ENCODE measurements at places on chromosomes 2 and 18.
A peak's percentile ranks its signal among the peaks of the same experiment; 100 is the strongest.

- DNase-seq: no peak
Measured at GRCh38 chr2:120108749-120109148, 95.9 kb downstream of the EPB41L5 start.

GRCh38 chr2:156447761-156448160 is 11.6 kb downstream of the GPD2 start:
- no peak for DNase-seq

- no peak for DNase-seq
Measured at GRCh38 chr2:109210431-109211200, 81.6 kb downstream of the SH3RF3 start.

DNA sequence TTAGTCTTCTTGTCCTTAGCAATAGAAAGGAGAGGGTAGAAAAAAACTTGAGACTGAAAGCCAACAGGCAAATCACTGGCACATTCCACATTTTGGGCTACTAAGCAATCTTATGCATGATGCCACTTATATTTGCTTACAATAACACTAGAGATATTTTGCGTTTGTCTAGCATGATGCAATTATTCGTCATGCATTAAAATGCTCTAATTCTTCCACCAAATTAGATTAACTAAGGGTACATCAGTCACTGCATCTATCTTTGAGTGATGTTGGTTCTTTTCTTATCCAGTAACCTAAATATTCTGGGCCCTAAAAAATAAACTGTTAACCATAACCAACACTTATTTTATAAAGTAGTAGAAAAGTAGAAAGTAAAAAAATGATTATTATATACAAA is 1311.7 kb upstream of the CDH2 start:
- DNase-seq: no peak

DNA sequence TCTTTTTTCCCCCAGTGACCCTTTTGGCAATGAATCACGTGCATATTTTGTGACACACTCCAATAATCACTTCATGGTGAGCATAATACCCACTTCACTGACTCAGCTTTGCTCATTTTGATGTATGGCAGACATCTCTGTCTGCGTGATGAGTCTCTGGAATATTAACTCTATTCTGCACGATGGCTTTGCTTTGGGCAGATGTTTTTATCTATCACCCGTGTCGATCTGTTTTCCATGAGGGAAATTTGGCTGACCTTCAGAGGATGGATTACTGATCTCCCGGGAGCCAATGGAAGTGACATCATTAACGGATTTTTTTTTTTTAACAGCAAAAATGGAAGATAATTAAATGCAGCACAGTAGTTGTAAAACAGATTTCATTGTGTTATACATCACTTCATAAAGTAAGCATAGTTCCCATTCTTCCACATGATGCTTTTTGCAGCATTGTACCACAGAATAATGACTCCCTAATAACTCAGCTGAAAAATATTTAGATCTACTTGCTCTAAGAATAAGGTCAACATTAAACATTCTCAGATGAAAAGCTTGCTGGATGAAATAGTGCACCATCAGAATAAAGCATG is 29.8 kb downstream of the CDC42EP3 start:
- no peak for DNase-seq

GRCh38 chr2:136381722-136382633 is 264.0 kb upstream of the CXCR4 start:
- DNase-seq: peak; percentile 99

DNA sequence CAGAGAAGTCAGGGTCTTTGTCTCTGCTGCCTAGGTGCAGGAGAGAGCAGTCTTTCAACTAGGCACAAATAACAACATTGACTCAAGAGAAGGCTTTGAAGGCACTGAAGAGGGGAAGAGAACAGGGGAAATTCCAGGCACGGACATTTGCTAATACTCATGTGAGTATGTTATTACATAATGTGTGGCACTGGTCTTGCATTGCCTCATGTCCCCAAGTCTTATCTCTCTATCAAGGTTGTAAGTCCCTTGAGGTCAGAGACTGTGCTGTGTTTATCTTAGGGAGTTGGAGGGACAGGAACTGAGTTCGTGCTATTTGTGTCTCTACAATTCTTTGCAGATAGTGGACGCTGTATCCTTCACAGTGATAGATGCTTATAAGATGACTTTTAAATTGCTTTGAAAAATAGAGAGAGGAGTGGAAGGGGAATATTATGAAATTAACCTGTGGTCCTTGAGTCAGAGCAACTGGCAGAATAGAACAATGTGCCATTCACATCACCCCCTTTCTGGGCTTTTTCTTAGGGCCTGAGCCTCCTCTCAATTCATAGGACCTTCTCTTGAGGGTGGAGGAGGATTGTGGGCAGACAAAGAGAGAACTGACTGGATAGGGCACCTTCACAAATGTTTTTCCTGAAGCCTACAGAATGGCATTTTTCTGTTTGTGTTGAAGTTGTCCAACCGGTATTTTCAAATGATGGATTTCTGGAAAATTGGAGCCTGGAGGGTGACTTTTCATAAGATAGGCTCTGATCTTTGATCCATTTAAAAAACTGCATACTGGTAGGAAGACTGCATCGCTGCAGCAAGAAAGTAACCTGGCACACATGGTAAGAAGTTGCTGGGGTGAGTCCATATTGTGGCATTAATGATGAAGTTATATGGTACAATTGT is 96.6 kb upstream of the CXCR4 start:
- DNase-seq: no peak

DNA sequence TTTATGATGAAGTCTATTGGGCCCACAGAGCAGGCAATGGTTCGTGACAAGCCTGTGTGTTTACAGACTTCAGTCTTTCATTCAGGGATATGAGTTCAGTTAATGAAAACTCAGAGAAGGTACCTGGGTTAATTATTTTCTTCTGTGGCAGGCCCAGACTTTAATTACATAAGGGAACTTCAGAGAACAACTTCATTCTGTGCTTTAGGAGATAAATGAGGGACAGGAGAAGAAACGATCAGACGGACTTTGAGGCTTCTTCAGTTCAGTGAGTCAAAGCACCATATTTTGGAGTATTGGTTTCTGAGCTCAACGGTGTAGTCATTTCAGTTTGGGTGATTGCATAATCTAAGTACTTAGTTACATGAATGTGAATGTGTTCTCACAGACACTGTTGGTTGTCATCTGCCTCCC is 203.0 kb upstream of the KCNJ3 start:
- no peak for DNase-seq

GRCh38 chr18:48723837-48724236 is 185.0 kb downstream of the CTIF start:
- DNase-seq: no peak

GRCh38 chr2:239803766-239804115 is 221.4 kb downstream of the NDUFA10 start:
- no peak for DNase-seq

DNA sequence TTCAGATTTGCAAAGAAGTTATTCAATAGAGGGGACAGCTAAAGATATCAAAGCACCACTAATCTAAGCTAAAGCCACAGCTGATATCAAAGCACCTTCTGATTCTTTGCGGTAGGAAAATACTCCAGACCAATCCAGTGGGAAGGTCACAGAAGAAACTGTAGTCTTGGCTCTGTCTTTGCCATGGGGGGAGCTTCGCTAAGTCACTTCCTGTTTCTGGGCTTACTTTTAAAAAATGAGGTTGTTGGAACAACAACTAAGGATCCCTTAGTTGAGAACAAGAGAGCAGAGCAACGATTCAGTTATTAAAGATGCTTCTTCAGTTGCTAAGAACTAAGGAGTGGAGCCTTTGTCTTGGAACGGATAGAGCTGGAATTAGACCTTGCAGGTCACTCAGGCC is 12.2 kb downstream of the LPIN1 start:
- DNase-seq: no peak

- no peak for DNase-seq
Measured at GRCh38 chr2:53848062-53848461, 11.7 kb downstream of the GPR75 start.

- DNase-seq: no peak
Measured at GRCh38 chr2:46308629-46309028, 11.4 kb downstream of the EPAS1 start.

GRCh38 chr2:200814917-200815316 is 3.2 kb downstream of the BZW1 start:
- DNase-seq: no peak

DNA sequence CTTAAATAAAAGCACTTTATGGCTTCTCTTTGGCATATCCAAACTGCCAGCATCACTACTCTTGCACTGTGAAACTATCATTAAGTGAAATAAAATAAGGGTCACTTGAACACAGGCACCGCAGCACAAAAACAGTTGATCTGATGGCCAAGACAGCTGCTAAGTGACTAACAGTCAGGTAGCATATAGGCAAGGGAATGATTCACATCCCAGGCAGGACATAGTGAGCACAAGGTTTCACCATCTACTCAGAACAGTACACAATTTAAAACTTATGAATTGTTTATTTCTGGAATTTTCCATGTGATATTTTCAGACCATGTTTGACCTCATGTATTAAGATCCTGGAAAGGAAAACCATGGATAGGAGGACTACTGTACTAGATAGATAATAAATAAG is 214.2 kb downstream of the MREG start:
- DNase-seq: no peak

GRCh38 chr2:45776160-45776955 is 124.9 kb downstream of the PRKCE start:
- DNase-seq: no peak

DNA sequence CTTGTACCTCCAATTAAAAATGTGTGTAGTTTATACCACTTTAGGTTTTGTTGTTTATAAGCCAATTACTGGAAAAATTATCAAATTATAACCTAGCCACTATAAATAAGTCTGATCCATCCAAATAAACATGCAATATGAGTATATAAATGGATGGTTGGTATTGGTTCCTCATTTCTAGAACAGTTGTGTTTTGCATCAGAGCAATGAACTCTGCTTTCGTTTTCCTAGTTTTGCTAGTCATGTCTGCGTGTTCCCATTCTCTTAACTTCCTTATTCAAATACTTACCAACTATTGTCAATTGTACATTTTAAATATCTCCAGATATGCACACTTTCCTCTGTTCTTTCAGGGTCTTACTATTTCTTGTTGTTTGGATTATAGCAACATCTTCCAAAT is 641.7 kb downstream of the NR4A2 start:
- DNase-seq: no peak

DNA sequence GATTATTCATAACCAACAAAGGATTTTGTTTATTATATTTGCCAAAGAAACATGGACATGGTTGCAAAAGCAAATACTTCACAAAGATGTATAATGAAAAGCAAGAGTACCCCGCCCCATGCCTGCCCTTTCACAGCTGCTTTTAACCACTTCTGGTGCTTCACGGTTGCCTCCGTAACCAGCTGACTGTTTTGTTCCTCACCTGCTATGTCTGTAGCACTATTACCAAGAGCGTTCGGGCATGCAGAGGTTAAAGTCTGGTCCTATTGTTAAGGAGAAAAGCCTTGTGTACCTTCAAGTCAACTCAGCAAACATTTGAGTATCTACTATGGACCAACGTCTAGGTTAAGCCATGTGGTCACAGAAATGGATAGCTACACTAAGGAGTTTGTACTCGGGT is 115.2 kb upstream of the FOSL2 start:
- no peak for DNase-seq

DNA sequence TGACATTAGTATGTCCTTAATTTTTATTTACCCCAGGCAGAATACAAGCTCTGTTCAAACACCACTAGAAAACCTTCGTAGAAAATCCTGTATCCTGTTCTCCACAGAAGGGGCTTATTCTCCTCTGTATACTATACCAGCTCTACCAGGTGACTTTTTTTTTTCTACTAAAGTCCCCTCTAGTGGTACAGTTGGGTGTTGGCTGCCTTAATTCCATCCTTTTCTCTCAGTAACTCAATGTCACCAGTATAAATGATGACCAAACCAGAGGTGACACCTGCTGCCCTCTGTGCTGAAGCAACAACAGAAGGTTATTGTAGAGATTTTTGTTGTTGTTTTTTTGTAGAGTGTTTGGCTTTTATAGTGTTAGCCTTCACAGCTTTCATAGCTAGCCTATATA is 1322.0 kb downstream of the LRP1B start:
- DNase-seq: no peak

DNA sequence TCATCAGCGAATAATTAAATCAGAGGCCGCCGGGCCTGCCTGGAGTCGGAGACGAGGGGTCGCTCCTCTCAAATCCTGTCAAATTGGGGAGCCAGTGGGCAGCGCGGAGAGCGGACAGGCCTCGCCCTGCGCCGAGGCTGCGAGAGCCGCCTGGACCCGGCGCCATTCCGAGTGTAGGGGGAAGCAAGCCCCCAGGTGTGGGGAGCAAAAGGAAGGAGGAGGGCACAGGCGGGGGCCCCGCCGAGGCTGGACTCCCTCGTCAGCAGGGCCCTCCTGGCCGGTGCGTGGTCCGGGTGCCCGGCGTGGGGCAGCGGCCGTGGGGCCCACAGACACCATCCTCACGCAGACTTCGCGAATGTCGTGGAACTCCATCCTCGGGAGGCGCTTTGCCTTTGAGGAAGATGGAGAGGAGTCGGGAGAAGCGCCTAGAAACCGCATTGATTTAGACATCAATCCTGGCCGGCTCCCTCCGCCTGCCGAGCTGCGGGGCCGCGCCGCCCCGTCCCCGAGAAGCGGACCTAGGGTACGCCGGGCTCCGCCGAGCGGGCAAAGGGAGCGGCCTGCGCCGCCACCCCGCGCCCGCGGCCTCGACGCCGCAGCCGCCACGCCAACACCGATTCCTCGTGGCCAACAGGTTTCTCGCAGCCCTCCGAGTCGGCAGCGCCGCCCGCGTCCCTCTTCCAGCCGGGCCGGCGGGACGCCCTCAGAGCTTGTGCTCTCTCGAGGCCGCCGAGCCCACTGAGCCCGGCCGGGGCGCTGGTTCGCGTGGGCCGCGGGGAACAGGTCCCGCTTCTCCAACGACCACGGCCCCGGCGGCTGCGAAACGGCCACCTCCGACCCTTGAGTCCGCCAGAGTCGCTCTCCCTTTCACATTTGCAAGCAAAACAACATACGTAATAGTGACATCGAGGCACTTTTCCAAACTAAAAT is 6.7 kb upstream of the ONECUT2 start:
- no peak for DNase-seq

- no peak for DNase-seq
Measured at GRCh38 chr2:124663645-124663997, 638.5 kb downstream of the CNTNAP5 start.

GRCh38 chr2:57728691-57729090 is 317.9 kb upstream of the VRK2 start:
- no peak for DNase-seq

DNA sequence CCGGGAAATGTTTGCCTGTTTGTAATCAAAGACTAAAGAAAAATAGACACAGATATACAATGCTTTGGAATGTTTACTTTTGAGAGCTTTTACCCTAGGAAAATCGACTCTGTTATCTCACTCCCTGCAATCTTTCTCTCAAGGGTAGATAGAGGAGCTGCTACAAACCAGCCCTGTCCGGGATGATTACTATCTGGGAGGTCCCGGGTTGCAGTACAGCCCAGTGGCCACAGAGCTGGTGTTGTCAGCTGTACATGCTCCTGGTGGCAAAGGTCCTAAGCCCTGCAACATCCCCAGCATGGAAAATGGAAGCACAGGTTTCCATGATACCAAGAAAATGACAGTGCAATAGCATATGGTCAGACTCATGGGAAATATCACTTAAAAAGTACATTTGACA is 570.5 kb upstream of the SOX11 start:
- no peak for DNase-seq

DNA sequence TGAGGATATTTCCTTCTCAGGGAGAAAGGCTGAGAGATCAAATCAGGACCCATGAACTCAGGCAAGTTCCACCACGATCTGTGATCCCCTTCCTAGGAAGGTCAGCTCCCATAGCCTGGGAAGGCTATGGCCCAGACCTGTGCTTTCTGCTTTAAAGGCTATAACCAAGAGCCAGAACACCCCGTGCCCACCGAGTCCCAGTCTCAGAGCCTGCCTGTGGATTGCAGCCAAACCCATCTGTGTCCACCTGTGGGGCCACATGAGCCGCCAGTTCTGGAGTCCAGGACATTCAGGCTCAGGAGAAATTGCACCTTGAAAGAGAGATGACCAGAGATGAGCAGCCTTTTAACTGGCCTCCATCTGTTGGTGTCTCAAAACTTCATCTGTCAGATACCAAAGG is 46.9 kb downstream of the MAL start:
- no peak for DNase-seq
